ENCODE measurements at places on chromosomes 16 and 17.

DNA sequence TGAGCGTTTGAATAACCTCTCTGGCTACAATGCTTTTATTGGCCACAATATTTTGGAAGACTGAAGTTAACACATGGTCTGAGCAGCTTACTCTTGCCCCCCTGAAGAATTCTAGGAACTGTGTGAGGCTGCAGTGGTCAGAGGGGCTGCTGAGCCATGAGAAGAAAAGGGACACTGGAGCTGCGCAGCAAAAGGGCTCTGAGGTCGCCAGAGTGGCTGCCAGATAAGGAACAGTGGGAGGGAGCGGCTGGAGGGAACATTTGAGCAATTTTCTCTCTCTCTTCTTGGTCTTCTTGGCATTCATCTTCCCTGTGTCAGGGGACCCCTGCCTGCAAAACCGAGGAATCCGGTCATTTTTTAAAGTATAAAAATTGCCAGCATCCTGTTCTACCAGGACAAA lies 66.1 kb downstream of the CPPED1 start:
- peaks cover 64% of the 10 kb centered on the region for H3K36me3 ChIP-seq
- H3K27ac ChIP-seq, result no peak overlapping the region
- no peak overlapping the region for H3K4me3 ChIP-seq
- no peaks in the 10 kb centered on the region for H3K4me1 ChIP-seq

- no peaks in the 10 kb centered on the region for H3K27me3 ChIP-seq
- H3K36me3 ChIP-seq, result no peaks in the 10 kb centered on the region
- no peak overlapping the region for H3K4me3 ChIP-seq
- H3K27ac ChIP-seq, result no peak overlapping the region
- H3K4me1 ChIP-seq, result no peaks in the 10 kb centered on the region
These were observed 187.3 kb downstream of the CYB561 start for GRCh38 chr17:63258785-63259184.

GRCh38 chr16:53583401-53583800 lies 80.4 kb upstream of the AKTIP start:
- DNase-seq, result no peak
- no peaks in the 10 kb centered on the region for H3K4me1 ChIP-seq

- H3K4me1 ChIP-seq, result peaks cover 5% of the 10 kb centered on the region
- no peak overlapping the region for H3K27ac ChIP-seq
- H3K36me3 ChIP-seq, result peaks cover 27% of the 10 kb centered on the region
These were observed 6.3 kb downstream of the SLC25A39 start for GRCh38 chr17:44318077-44318892.

DNA sequence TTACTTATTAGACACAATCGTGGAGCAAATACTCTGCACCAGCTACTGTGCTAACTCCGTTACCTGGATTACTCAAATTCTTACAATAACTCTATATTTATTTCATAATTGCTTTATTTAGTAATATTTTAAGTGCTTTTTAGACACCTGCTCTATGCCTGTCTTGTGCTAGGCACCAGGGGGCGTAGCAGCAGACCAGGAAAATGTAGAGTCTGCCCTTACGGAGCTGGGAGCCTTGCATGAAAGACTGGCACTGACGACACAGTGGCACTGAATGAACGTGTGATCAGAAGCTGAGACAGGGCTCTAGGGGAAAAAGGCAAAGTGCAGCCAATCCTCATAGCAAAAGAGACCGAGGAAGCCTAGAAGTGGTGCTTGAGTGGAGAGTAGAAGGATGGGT lies 486.5 kb downstream of the CDH13 start:
- H3K4me3 ChIP-seq, result no peak overlapping the region
- no peak for DNase-seq
- H3K36me3 ChIP-seq, result no peaks in the 10 kb centered on the region
- H3K27ac ChIP-seq, result no peak overlapping the region
- H3K27me3 ChIP-seq, result peaks cover 32% of the 10 kb centered on the region

DNA sequence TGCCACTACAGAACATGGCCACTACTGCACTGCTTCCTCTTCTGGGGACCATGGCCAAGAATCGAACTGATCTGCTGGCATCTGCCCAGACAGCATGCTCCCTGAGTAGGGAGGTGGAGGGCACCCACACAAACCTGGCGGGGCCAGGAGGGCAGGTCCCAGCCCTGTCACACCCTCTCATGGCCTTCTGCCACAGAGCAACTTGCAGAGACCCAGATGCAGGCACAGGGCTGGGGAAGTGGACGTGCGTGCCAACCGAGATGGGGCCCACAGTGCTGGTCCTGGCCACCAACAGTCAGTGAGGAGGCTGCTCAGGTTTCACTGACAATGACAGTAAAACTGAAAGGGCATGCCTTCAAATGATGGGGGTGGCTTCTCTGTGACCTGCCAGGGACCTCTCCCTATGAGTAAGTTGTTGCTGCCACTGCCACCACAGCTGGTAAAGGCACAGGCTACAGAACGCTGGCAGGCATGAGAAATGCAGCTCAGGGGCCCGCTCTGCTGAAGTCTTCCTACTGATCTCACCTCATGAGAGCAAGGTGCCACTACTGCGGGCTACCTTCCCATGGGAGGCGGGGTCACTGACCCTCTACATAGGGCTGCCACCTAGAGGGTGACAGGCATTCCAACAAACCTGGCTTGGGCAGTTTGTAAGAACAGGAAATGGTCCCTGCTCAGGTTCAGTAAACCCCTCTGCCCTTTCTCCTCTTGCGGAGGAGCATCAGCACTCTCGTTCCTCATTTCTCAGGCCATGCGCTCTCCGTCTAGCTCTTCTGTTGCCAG lies 15.5 kb downstream of the HIC1 start:
- H3K4me1 ChIP-seq, result peaks cover 21% of the 10 kb centered on the region
- peak overlapping the region; percentile 16 for H3K27ac ChIP-seq
- H3K4me3 ChIP-seq, result no peak overlapping the region
- no peak for DNase-seq

DNA sequence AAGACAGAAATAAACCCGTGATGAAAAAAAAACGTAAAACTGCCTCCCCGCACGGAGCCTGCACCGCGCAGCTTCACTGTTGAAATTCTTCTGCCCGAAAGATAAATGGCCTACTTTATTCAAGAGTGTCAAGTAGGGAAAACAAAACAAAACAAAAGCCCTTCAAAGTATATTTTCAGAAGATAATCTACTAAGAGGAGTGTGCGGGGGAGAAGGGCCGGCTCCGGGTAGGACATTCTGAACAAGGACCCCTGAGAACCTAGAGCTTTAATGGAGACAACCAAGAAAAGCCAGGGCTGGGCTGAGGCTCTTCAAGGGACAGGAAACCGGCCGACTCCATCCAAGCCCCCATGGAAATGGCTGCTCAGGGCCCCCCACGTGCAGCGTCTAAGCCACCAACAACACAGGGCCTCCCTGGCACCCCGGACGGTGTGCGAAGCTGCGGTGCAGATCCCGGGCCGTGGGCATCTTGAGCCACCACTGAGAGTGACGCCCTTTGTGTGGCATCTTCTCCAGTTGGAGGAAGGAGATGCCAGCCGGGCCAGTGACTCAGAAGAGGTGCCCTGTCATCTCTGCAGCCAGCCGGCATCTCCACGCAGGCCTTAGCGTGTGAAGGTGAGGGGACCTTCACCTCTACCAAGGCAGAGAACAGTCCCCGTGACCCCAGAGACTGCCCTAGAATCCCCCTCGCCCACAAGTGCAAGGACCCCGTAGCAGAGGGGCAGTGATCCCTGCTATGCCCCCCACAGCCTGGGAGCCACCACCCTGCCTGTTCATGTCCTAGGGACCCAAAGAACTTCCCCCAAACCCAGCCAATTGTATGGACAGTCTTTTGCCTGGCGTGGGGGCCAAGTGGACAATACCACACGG lies 250.8 kb downstream of the C16orf95 start:
- H3K4me3 ChIP-seq, result peak overlapping the region; percentile 52
- peak overlapping the region; percentile 73 for H3K27ac ChIP-seq
- no peak for DNase-seq
- H3K4me1 ChIP-seq, result peaks cover 26% of the 10 kb centered on the region
- no peaks in the 10 kb centered on the region for H3K27me3 ChIP-seq

DNA sequence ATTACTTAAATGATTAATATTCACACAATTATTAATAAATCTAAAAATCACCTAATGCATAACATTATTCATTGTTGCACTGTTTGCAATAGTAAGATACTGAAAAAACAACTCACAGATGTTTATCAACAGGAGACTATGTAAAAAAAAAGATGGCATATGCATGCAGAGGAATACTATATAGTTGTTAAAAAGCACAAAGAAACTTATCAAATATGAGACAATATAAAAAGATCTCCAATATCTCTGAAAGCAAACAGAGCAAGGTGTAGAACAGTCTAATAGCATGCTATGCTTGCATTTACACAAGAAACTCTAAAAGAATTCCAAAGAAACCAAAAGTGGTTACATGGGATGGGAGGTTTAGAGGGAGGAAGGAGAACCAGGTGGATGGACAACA lies 3.7 kb downstream of the RNF157 start:
- H3K4me1 ChIP-seq, result peaks cover 13% of the 10 kb centered on the region
- H3K27ac ChIP-seq, result no peak overlapping the region
- H3K36me3 ChIP-seq, result no peaks in the 10 kb centered on the region
- no peak overlapping the region for H3K4me3 ChIP-seq
- H3K27me3 ChIP-seq, result peaks cover 56% of the 10 kb centered on the region

GRCh38 chr17:58956997-58957724 lies 149.5 kb downstream of the TRIM37 start:
- no peaks in the 10 kb centered on the region for H3K27me3 ChIP-seq
- H3K27ac ChIP-seq, result no peak overlapping the region
- DNase-seq, result no peak
- no peaks in the 10 kb centered on the region for H3K36me3 ChIP-seq

DNA sequence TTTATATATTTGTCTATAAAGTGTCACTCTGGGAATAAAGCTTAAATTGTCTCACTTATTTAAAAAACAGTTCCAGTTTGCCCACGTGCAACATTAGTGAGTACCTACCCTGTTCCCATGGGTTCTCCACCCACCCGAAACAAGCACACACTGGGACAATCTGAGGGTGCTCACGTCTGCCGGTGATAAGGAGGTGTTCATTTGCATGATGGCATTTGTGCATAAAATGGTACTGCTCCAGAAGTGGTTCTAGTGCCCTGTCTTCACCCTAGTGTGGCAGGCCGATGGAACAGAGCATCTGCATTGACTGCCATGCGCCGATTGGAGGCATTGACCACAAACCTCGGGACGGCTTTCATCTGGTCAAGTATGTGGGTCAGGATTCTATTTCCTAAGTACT lies 35.6 kb upstream of the ENDOV start:
- H3K4me1 ChIP-seq, result no peaks in the 10 kb centered on the region
- H3K27ac ChIP-seq, result no peak overlapping the region
- DNase-seq, result no peak
- H3K4me3 ChIP-seq, result no peak overlapping the region
- H3K27me3 ChIP-seq, result no peaks in the 10 kb centered on the region

DNA sequence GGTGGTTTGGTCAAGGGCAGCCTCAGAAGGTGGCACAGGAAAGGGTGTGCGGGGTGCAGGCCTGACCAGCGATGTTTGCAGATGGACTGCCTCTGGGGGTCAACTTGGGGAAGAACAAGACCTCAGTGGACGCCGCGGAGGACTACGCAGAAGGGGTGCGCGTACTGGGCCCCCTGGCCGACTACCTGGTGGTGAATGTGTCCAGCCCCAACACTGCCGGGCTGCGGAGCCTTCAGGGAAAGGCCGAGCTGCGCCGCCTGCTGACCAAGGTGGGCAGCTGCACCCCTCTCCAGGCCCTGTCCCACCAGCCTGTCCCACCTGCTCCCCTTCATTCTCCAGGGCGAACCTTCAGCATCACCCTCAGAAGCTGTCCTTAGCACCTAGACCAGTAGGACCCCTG lies 12.5 kb downstream of the DHODH start:
- H3K4me1 ChIP-seq, result no peaks in the 10 kb centered on the region
- H3K36me3 ChIP-seq, result peaks cover 48% of the 10 kb centered on the region
- H3K4me3 ChIP-seq, result no peak overlapping the region
- DNase-seq, result no peak
- no peaks in the 10 kb centered on the region for H3K27me3 ChIP-seq

GRCh38 chr17:30236766-30237165 lies 1.3 kb upstream of the SLC6A4 start:
- no peak overlapping the region for H3K4me3 ChIP-seq
- peaks cover 43% of the 10 kb centered on the region for H3K27me3 ChIP-seq
- H3K4me1 ChIP-seq, result peaks cover 22% of the 10 kb centered on the region

DNA sequence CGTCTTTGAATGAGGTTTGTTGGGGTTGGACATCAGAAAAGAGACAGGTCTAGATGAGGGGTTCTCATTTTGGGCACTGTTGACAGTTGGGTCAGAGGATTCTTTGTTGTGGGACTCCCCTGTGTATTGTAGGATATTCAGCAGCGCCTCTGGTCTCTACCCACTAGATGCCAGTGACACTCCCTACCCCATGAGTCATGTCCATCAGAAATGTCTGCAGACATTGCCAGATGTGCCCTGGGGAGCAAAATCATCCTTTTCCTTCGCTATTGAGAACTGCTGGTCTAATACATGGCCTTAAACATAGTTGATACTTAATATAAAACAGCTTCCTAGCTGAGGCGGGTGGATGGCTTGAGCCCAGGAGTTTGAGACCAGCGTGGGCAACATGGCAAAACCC lies 3.1 kb downstream of the ABAT start:
- H3K27ac ChIP-seq, result no peak overlapping the region
- H3K4me3 ChIP-seq, result no peak overlapping the region
- no peak for DNase-seq
- H3K27me3 ChIP-seq, result no peaks in the 10 kb centered on the region

GRCh38 chr17:38917259-38917658 lies 8.2 kb upstream of the LASP1NB start:
- peaks cover 81% of the 10 kb centered on the region for H3K36me3 ChIP-seq
- H3K4me1 ChIP-seq, result peaks cover 11% of the 10 kb centered on the region
- no peak for DNase-seq
- H3K27me3 ChIP-seq, result no peaks in the 10 kb centered on the region
- H3K27ac ChIP-seq, result no peak overlapping the region

DNA sequence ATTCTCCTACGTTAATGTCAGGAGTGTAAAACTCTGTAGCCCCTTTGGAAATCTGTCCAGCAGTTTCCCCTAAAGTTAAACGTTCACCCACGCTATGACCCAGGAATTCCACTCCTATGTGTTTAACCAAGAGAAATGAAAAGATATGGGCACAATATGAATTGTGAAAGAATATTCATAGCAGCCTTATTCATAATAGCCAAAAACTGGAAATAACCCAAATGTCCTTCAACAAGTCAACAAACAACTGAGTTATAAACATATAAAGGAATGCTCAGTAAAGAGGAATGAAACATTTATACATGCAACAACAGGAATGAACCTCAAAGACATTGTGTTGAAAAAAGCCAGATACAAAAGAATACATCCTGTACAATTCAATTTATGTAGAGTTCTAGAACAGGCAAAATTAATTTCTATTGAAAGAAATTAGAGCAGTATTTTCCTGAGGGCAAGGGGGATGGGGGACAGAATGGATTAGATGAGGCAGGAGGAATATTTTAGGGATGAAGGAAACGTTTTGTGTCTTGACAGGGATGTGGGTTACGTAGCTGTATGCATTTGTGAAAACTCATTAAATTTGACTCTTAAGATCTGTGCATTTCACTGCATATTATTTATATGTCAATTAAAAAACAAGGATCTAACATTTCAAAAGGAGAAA lies 286.7 kb upstream of the CDH5 start:
- no peak overlapping the region for H3K27ac ChIP-seq
- no peaks in the 10 kb centered on the region for H3K4me1 ChIP-seq
- H3K27me3 ChIP-seq, result no peaks in the 10 kb centered on the region
- no peak for DNase-seq
